Lower leg skin (tissue), 4 donors: ENCODE measurements at places on chromosomes 2 and 18. TPM values are rescaled to one million over a fixed set of nuclear protein-coding genes. Genes with fewer than 3 reads are reported as not detected.

The MRPS5 gene
- total RNA-seq = 31.0 TPM

The UBE2F gene
- total RNA-seq = 46.9 TPM

The SLC23A3 gene
- 1.4 TPM for total RNA-seq

The STPG4 gene
- total RNA-seq = 4.1 TPM

The PAIP2B gene
- 20.1 TPM for total RNA-seq

The C2orf80 gene
- total RNA-seq = not detected

The CIDEA gene
- total RNA-seq = 33.9 TPM

The IL36B gene
- 5.6 TPM for total RNA-seq

The ABCB11 gene
- total RNA-seq = 0.49 TPM

The C1QL2 gene
- not detected for total RNA-seq

The UGT1A5 gene
- total RNA-seq = not detected

The NAT8 gene
- total RNA-seq = not detected

The NPAS2 gene
- total RNA-seq = 58.0 TPM
